SK-N-SH treated with all-trans-retinoic acid at 6 μM for 48 hours (cell line): ENCODE measurements at places on chromosomes 4 and X.

- ATAC-seq = no peak
Observed at GRCh38 chr4:6779667-6780565, 2.6 kb upstream of the KIAA0232 start.

- no peak for ATAC-seq
Observed at GRCh38 chr4:9904976-9905587, 116.2 kb downstream of the SLC2A9 start.

- no peak for ATAC-seq
Observed at GRCh38 chr4:77147079-77147782, 9.8 kb upstream of the CCNG2 start.

DNA sequence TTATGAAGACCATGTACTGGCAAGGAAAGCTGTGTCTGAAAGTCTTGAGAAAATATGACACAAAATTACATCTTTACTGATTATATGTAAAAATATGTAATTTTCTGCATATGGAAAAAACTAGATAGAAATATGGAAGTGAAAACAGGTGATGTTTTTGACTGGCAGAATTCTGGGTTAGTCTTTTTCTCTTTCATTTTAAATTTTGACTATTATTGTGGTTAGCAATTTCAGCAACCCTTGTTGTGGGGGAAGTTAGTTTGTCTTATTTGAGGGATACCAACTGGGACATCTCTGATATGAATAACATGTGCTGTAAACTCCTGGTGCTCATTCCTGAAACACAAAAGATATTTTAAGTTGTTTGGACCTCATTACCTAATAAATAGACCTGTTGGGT lies 49.9 kb upstream of the CPEB2 start:
- ATAC-seq = no peak

DNA sequence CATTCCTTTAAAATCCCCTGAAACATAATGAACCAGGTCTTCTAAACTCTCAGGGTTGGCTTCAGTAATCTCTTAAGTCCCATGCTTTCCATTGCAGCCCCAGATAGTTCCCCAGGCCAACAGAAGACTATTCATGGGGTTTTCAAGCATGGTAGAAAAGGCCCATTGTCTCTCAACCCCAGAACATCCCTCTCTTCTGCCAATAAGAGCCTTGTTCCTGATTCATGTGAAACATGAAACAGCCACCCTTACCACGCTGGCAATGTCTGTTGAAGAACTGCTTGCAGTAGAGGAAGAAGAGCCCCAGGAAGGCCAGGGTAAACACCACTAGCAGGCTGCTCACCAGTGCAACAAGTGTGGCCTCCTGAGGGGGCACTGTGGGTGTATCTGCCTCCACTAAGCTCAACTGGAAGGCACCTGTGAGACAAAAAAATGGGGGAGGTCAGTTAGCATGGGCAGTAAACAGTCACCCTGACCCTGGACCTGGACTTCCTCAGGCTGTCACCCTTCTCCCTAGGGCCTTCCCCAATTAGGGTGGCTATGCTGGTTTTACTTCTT lies 36.4 kb downstream of the EDA2R start:
- no peak for ATAC-seq

GRCh38 chr4:120921456-120922380 lies 808 bp downstream of the PRDM5 start:
- ATAC-seq = peak; percentile 84

DNA sequence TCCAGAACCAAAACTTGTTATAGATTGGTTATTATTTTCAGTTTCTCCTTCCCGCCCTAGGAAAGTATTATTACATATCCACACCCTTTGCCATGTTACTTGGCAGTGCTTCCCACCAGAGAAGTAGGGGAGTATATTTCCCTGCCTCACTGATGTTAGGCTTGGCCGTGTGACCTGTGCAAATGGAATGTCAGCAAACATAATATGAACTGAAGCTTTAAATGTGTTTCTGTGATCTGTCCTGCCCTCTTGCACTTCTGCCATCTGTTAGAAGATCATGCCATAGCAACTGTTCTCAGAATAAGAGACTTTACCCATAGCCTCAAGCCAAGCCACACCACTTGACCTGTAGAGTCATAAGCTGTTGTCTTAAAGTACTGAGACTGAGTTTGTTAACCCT lies 36.7 kb upstream of the NEUROG2 start:
- peak; percentile 95 for ATAC-seq

GRCh38 chr4:44256414-44256813 lies 192.2 kb downstream of the KCTD8 start:
- ATAC-seq = no peak

GRCh38 chrX:3627594-3627993 lies 85.9 kb downstream of the PRKX start:
- no peak for ATAC-seq

DNA sequence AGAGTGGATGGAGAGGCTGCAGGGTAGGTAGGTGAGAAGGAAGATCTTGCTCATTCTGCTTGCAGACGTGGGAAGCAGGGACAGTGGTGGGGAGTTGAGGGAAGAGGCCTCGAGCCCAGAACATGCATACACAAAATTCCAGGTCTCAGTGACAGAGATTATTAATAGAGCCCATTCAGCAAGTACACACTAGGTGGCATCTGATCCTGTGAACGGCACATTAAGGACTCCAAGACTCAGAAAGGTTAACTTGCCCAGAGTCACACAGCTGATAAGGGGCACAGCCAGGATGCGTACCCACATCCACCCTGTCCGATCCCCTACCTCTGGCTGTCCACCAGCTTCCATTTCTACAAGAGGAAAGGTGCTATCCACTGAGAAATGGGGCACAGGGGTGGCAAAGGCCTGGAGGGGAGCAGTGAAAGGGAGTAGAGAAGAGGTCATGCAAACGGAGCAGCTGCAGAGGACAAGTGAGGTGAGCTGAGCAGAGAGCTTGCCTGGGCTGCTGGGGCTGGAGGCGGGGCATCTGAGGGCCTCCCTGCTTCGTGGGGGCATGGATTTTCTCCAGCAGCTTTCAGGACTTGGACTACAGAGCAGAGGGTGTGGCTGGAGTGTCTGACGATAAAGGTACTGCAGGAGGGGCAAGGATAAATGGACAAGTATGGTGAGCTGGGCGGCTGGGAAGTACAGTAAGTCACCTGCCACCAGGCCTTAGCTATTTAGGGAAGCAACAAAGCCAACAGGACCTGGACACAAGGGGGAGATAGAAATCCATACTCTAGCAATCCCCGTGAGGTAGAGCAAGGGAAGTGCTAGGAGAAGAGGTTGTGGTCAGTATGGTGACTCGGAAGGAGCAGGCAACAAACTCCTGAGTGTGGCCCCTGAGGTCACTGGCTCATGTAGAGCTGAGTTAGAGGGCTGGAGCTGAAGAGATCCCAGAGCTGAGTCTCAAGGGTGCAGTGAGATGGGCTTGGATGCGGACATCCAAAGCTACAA lies 11.2 kb downstream of the IDS start:
- peak; percentile 12; the same call in 2 of the 3 replicates for ATAC-seq

- no peak for ATAC-seq
Observed at GRCh38 chr4:147980586-147980985, 248.7 kb downstream of the ARHGAP10 start.

DNA sequence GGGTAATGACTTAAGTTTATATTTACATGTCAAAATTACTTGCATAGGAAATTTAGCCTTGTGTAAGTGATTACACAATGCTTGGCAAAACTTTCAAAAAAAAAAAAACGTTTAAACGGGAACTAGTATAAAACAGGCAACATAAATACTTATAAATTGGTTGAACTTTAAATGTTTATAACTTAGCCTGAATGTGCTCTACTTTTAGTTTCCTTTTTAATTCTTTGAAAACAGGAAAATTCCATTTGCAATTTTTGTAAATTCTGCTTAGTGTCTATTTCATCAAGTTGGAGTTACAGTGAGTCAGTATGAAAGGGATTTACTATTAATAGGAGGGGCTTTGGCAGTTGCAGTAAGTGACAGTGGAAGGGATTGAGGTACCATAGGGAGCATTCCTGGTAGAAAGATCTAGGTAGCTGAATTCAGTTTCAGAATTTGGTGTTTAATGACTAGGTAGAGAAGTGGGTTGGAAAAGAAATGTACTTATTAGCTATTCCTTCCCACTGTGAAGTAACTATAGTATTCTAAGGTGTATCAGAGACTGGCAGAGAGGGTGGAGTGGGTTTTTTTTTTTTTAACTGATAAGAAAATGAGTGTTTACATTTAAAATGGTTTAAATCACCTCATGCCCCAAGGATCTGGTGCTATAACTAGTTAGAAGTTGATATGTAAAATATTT lies 2.8 kb downstream of the STAG2 start:
- no peak for ATAC-seq

DNA sequence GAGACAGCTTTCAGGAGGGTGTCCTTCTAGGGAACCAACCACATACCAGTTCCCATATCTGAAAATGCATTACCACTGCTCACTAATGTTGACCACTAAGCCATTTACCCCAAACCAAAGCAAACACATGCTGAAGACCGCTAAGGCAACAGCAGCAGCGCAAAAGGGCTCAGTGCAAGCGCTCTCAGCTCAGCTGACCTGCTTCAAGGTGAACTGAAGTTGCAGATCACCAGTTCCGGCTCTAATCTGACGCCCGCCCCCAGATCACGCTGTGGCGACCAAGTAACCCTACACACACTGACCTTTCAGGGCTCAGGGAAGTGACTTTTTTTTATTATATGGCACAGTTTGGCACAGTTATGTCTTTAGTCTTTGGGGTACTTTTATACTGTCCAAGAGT lies 5.8 kb downstream of the MECP2 start:
- ATAC-seq = no peak

DNA sequence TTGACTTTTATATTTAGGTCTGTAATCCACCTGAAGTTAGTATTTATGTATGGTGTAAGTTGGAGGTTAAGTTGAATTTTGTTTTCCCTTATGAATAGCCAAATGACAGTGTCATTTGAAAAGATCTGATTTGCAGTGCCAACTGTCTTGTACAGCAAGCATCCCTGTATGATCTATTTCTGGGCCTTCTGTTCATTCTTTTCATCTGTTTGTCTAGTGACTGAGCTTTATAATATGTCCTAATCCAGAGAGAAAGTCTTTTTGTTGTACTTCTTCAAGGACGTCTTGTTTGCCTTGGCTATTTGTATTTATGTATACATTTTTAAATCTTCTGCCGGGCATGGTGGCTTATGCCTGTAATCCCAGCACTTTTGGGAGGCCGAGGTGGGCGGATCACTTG lies 39.6 kb downstream of the CDKL5 start:
- no peak for ATAC-seq

DNA sequence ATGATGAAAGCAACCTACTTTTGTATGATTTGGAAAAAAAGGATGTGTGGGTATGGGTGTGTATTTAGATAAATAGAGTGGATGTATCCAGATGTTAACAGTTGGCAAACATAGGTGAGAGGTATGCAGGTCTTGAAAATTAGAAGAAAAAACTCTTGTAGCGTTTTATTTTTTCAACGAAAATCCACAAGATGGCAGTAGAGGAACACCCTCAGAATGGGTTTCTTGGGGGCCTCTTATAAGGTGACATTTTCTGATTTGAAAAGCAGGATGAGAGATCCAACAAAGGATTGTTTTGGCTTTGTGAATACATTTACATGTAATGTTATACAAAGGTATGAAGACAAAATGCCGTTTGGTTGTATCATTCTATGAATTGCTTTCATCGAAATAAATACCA lies 68.3 kb downstream of the FMR1NB start:
- ATAC-seq = no peak

DNA sequence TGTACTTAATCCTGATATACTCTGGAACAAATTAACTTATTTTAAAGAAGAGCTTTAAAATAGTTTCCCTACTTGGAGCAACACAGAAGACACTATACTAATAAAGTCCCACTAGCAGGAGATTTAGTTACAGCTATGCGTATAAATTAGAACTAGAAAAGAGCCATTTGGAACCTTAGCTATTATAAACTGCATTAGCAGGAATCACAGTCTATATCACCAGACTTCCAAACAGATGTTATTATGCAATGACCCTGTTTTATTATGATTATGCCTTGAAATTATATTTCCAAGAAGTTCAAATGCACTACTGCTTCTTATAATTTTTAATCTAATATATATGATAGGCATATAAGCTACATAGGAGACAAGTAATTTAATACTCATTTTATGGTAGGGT lies 95.5 kb upstream of the WDR44 start:
- no peak for ATAC-seq

DNA sequence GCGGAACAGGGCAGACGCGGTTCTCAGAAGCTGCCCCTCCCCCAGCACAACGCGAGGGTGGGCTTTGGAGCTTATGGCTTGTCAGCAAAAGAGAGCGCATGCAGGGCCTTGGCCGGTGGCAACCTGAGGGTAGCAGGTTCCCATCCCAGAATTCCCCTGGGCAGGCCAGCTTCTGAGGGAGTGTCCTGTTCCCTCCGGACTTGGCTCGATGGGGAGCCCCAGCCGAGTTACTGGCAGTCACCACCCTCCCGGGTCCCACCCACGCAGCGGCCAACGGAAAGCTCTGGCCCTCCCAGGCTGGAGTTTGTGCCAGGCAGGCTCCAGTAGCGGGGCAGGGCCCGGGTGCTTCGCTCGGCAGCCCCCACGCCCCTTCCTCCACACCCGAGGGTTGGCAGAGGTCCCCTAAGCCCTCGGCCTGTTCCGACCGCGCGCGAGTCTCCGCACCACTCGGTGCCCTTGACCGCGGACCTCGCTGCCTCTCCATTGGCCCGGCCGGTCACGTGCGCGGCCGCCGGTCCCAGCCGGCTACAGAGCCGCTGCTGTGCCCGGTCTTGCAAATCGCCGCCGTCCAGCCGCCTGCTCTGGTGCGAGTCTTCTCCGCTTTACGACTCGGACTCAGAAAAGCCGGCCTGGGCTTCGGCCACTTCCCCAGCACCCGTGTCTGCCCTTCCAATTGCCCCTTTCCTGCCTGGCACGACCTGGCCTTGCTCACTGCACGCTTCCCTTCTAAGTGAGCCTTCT lies 20.9 kb upstream of the MTM1 start:
- peak; percentile 68 for ATAC-seq

DNA sequence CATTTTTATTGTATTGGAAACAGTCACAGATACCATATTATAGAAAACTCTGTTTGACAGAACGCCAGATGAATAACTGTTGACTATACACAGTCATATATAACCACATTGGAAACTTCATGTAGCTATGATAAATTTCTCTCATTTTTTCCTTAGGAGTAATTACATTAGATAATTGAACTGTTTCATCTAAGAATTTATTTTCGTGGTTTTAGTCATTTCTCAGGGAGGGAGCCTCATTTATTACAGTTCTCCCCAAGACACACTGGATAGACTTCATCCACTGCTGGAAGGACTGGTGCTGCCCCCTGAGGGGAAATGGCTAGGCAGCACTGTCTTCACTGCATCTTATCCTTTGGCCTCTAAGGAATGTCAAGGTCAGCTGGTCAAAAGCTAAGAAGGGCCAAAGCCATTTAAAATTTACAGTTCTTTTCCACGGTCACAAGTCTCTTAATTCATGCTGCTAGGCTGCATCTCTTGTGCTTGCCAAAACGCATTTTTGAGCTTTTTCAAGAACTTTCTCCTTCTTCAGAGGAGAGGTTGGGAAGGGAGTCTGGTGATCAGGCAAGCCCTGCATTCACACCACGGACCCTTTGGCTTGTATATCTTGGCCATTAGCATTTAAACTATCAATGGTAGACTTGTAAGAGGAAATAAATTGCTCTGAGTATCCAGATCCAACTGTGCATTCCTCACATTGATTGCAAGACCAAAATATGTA lies 145.1 kb downstream of the CBR4 start:
- peak; percentile 77 for ATAC-seq
